ENCODE measurements at places on chromosomes 3 and 15.

DNA sequence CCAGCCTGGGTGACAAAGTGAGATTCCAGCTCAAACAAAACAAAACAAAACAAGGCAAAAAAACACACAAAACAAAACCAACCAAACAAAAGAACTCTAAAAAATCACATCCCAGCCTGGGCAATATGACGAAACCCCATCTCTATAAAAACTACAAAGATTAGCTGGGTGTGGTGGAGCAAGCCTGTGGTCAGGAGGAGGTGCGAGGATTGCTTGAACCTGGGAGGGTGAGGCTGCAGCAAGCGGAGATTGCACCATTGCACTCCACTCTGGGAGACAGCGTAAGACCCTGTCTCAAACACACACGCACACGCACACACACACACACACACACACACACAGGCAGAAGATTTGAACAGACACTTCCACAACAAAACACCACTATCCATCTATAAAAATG, 99.6 kb downstream of the SHQ1 start:
- no peak for DNase-seq

DNA sequence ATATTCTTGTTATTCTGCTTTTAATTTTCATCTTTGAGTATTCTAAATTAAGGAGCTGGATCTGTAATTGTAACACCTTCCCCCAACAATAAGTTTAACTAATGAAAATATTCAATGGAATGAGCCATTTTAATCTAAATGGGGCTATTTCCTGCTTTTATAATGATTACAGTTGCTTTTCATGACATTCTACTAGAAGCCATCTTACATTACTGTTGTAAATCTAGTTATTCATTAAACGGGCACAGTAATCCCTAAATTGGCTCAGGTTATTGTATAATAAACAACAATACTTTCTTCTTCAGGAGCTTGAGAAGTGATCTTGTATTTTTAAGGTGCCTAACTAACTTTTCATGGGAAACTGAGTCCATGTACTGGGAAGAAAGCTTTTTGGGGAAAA, 8.5 kb downstream of the FLNB start:
- DNase-seq, result no peak

DNA sequence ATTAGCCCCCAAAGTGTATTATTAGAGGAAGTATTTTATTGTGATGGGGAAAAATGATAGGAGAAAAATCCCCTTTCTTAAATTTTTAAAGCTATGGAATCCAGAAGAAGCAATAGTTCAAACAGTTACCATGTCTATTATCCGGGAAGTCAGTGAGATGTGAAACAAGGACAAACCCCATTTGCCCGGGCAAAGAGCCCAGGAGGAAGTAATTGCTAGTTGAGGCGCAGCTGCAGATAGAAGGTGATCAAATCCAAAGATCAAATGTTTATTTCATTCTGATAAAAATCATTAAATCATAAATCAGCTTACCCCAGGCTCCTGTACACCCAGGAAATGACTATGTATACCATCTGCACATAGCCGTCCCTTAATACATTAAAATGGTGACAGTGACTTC, 204.0 kb upstream of the CRBN start:
- no peak for DNase-seq

- no peak for DNase-seq
Measured at GRCh38 chr15:41333026-41333562, 413 bp downstream of the NUSAP1 start.

DNA sequence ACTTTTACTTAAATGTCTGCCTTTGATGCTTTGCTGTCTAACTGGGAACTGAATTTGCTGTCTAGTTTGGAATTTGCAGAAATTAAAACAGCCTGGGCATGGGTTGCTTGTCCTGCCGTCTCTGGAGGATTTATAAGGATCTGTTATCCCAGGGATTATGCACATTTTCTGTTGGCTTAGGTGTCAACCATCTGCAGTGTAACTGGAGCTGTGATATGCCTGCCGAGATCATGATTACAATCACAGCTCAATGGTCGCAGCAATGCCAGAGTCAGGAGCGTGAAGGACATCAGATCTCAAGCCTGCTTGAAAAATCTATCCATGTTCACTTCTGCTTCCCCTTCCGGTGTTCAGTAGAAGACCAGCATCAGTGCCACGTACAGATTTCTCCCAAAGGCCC, 41.8 kb upstream of the SETMAR start:
- no peak for DNase-seq

GRCh38 chr15:75091814-75092213, 68.4 kb downstream of the PPCDC start:
- peak; percentile 43 for DNase-seq

GRCh38 chr15:90071220-90071807, 31.0 kb downstream of the IDH2 start:
- peak; percentile 91 for DNase-seq

DNA sequence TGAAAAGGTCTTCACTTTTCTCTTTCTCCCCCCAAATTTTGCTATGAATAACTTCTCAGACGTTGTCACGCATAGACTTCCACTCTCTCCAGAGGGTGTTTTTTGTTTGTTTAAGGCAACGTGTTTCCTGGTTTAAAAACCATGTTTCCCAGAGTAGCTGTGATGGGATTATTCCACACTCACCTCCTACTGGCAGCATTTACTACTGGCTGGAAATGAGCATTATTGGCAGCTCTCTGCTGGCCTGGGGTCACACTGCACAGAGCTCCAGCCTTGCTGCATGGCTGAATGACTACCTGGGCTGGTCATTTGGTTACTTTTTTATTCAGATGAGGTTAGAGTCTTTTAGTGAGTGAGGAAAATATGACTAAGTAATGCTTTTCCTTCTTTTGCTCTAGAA, 65.2 kb downstream of the RARB start:
- DNase-seq, result no peak

DNA sequence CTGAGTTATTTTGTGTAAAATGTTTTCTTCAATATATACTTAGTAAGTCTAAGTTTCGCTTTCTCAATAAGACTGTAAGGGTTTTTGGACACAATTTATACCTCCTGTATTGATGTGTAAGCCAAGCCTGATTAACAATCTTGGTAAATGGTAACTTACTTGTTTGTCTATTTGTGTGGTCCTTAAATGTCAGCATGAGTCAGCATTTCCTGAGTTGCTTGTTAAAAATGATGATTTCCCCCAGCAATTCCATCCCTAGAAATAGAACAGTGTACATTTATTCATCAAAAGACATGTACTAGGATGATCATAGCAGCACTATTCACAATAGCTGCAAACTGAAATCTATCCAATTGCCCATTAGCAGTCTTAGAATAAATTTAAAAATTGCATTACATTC, 53.4 kb upstream of the LRIG1 start:
- peak; percentile 57 for DNase-seq

GRCh38 chr3:37628711-37629301, 232.9 kb upstream of the CTDSPL start:
- peak; percentile 29 for DNase-seq

DNA sequence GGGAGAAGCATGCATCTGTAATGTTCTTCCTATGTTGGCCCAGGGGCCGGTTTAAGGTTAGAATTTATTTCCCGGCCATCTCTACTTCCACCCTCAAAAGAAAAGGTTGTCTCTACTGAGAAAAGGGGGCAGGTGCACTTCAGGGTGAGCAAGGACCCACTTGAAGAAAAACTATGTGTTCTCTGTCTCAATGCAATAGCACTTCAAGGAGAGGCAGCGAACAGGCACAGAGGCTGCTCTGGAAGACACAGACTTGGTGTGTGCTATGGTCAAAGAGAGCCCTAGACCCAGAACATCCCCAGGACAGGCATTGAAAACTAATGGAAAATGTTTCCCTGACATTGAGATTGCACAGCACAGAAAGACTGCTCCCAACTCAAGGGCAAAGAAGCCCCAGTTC, 7.6 kb downstream of the MINDY4B start:
- no peak for DNase-seq

DNA sequence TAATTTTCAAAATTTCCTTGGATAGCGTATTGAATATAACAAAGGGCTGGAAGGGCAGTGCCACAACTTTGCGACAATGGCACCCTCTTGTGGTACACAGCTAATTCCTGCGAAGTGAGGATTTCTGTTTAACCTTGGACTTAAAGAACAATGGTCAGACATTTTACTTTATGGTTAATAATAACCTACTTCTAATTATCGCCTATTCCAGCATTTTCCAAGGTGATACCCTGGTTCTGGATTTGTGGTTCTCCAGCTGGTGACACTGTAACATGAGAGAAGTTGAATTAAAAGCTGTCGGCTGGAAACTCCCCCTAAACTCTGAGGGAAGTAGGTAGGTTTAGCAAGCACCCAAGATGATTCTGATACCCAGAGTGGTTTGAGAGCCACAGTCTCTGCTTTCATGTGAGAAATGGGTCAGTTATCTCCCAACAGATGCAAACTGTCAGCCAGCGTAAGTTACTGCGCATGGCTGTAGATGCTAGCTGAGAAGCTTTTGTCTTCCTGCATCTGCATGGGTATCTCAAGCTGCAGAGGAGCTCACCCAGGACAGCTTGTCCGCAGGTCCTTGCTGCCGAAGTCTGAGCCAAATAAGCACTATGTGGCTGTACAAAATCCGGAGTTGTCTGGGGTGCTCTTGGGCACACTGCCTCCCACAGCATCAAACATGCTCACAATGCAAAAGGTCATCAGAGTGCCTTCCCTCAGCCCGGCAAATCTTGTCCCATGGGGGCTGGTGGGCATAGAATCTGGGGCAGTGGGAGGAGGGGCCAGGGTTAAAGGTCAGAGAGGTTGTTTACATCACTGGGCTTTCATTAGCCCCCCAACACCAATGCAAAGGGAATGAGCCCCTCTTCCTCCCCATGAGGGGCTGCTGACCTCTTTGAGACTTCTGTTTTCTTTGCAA, 6.6 kb upstream of the CHSY1 start:
- peak; percentile 88 for DNase-seq

- no peak for DNase-seq
Measured at GRCh38 chr3:3664935-3665334, 134.3 kb upstream of the LRRN1 start.

GRCh38 chr15:66931768-66932633, 133.4 kb upstream of the SMAD3 start:
- DNase-seq, result peak; percentile 81

DNA sequence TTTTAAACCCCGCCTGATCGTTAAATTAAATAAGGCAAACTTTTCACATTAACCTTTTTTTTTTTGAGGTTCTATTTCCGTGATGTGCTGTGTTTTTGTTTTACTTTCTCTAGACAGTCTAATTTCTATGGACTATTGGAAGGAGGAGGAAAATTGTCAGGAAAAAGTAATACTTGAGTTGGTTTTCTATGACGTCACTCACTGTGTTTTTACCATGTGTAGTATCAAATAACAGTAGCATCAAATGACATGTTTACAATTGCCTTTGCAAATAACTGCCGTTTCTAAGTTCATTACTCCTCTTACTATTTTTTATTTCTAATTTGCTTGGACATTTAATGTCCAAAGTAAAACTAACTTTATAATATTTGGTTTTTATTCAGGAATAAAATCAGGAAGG, 32.3 kb downstream of the MYO1E start:
- DNase-seq, result no peak

- DNase-seq, result no peak
Measured at GRCh38 chr15:64642875-64643274, 132.5 kb downstream of the RBPMS2 start.

- peak; percentile 88 for DNase-seq
Measured at GRCh38 chr15:64070965-64071851, 22.4 kb downstream of the CIAO2A start.

DNA sequence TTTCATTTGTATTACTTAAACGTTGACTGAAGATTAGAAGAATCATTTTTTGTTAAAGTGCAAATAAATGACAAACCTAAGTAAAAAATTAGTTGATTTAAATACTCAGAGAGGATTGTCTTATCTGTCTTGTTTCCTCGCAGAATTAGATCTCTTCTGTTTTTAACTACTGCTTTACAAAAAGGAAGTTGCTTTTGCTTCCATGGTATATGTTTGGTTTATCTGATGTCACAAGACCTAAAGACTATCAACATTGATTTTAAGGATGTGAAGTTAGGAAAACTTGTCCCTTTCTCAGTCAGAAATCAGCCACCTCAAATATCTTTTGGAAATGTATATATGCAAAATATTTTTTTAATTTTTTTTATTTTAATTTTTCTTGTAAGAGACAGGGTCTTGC, 28.7 kb downstream of the GPR171 start:
- no peak for DNase-seq

DNA sequence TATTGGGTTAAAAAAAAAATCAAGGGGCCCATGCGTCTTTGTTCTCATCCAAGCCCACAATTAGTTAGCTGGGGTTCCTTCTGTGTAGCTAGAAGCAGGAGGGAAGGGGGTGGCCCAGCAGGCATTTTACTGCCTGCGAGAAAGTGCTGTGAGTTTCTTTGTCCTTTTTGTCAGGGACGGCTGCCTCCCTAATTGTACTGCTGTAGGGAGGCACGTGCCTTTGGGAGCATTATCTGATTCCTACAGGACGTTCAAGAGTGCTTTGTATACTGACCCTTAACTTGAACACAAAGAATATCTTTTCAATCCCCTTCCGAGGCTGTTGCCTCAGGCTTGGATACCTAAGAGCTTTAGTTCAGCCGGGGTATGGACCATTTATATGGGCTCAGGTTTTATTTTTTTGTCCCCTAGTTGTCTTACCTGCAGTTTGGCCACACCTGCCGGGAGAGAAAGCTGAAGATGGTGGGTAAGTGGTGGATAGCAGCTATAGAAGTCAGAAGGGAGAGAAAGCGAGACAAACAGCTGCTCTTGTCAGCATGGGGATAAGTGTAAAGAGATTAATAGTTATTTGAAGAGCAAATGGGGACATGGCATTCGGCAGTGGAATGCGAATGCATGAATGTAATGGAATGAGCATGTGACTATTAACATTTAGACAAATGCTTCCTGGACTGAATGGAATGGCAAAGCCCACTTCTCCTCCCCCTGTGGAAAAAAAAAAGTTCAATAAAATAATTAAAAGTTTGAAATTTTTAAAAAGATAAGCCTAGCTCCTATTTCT, 175.2 kb downstream of the TP63 start:
- DNase-seq, result peak; percentile 7

- DNase-seq, result peak; percentile 43
Measured at GRCh38 chr3:72238010-72238691, 453.2 kb upstream of the PROK2 start.

DNA sequence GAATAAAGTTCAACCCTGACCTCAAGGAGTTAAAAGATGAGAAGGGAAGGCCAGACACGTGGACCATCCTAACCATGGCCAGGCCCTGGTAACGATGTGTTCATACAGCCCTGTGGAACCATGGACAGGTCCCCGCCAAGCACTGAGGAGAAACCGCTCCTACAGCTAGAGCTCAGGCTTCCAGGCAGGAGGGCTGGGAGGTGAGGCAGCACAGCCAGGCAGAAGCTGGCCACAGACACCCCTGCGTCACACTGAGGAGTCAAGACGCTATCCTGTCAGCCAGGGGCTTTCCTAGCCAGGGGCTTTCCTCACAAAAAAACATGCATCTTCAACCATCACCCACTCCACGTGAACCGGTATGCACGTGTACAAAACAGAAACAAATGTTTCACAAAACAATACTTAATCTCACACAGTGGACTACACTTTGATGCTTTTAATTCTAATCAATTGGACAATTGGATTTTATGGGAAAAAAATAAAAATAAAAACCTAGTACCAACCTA, 73.2 kb downstream of the TBC1D2B start:
- DNase-seq, result no peak
